AG20443 (cell line): ENCODE measurements at places on chromosomes 12 and 14.

GRCh38 chr12:14741153-14741552 lies 44.8 kb upstream of the GUCY2C start:
- no peak for DNase-seq

DNA sequence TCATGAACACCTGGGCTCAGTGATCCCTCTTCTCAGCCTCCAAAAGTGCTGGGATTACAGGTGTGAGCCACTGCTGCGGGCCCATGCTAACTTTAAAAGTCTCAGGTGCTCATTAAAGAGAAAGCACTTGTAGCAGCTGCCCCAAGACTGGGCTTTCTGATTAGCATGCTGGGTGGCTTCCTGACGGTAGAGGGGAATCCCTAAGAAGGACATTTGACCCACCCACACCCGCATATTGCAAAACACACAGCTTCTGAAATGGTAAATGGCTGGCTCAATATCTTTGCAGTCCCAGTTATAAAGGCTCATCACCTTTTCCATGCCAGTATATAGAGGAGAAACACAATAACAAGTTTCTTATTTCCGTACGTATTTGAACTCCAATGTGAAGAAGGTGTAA lies 19.3 kb upstream of the BICD1 start:
- no peak for DNase-seq

DNA sequence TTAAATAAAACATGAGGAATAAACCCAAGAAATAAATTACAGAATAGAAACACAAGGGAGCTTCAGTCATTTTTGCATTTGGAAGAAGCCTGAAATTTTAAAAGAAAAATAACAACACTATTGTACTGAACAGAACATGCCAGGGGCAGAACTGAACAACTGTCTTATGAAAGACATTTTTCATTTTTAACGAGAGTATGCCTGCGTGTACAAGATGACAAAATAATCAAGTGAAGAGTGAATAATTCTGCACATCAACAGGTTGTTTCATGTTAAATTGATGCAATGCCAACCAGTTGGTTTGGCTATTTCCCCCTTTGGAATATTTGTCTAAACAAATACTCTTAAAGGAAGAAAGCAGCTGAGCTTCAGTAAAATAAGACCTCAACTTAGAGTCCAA lies 103.3 kb upstream of the BTG1 start:
- no peak for DNase-seq

DNA sequence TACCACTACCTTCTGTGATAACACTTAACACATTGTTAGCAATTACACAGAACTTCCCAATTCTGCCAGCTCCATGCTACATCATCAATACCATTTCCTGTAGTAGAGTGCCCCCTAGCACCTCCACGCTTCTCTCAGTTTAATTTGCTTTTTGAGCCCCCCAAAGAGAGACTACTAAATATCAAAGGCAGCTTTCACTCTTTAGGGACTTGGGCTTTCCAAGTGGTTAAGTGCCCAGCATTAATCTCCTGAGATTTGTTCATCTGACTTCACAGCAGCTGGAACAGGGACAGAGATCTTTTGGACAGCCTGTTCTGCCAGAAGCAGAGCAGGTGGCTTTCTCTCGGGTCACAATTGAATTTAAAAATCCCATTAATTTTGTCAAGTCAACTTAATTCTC lies 954.9 kb downstream of the DIO2 start:
- no peak for DNase-seq

DNA sequence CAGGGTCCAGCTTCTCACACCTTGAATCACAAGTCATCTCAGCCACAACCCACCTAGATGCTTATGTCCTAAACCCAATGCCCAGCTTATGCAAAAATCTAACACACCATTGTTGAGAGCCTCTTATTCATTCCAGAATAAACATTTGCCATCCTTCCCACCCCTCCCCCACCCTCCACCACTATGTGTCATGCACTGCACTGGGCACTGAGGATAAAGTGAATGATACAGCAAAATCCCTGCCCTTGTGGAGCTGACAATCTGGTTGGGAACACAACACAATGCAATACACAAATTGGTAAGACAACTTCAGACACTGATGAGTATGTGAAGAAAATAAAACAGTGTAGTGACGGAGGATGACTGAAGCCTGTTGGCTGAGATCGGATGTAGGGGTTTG lies 1.4 kb upstream of the GLTP start:
- no peak for DNase-seq

DNA sequence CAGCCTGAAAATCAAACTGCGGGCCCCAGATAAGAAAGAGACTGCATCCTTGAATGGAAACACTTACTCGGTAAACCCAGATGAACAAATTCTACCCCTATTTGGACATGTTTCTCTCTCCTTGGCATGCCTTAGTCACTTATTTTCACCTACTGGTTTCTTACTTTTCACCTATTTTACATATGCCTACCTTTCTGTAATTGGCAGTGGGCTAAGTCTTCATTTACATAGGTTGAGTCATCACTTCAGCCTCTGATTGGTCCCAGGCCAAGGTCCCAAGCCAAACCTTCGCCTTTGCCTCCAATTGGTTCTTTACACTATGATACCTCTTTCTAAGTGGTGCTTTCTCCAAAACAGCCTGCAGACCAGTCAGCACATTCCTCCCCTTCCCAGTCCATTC lies 111.3 kb downstream of the DYRK2 start:
- DNase-seq, result no peak

DNA sequence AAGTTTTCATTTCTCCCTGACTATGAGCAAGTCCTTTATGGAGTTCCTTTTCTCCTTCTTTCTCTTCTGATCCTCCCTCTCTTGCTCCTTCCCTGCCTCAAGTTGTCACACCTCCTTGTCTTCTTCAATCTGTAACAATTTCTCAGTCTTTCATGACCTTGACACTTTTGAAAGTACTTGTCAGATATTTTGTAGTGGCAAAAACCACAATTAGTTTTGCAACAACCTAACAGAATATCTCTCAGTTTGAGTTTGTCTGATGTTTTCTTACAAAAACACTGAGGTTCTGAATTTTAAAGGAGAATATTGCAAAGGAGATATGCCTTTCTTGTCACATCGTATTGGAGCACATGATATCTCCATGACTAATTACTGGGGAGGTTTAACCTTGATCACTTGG lies 4.1 kb upstream of the CRADD start:
- DNase-seq, result no peak
